ENCODE measurements at places on chromosomes 5 and 9.
A peak's percentile ranks its signal among the peaks of the same experiment; 100 is the strongest.

DNA sequence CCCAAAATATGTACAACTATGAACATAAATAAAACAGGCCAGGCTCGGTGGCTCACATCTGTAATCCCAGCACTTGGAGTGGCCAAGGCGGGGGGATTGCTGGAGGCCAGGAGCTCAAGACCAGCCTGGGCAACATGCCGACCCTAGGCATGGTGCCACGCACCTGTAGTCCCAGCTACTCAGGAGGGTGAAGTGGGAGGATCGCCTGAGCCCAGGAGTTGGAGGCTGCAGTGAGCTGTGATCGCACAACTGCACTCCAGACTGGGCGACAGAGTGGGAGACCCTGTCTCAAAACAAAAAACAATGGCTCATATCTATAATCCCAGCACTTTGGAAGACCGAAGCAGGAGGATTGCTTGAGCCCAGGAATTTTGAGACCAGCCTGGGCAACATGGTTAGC, 1.5 kb downstream of the HAUS6 start:
- no peak for DNase-seq

DNA sequence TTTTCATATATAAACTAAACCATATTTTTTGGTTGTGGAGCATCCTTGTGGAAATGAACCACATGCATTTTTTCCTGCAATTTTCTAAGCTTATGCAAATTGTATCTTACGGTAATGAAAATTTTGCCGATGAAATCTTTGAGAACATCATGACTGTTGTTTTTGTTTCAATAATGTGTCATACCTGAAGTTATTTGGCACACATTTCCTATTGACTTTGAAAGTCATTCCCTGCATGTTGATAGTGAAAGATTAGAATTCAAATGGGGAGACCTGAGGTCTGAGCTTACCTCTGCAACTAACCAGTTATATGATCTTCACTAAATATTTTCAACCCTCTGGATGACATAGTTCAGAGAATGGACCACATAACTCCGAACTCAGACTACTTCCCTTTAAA, 88.5 kb downstream of the PRR16 start:
- no peak for DNase-seq

DNA sequence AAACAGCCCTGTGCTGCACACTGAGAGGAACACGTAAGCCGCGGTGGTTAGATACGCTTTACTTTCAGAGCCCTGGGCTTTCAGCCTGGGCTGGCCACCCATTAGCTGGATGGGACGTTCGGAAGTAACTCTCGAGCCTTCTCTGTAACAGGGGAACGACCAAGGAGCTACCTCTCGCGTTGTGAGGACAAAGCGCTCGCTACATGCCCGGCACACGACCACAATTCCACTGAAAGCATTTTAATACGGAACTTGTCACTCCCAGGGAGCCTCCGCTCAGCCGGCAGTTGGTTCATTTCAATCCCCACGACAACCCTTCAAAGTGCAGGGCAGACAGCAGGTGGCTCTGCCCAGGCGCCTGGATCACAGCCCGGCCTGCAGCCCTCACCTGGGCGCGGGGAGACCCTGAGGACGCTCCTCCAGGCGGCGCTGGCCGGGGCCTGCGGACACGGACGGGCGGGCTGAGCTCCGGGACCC, 368 bp downstream of the SURF1 start:
- no peak for DNase-seq

- DNase-seq = no peak
Measured at GRCh38 chr5:122471031-122471751, 159.2 kb downstream of the SNCAIP start.

DNA sequence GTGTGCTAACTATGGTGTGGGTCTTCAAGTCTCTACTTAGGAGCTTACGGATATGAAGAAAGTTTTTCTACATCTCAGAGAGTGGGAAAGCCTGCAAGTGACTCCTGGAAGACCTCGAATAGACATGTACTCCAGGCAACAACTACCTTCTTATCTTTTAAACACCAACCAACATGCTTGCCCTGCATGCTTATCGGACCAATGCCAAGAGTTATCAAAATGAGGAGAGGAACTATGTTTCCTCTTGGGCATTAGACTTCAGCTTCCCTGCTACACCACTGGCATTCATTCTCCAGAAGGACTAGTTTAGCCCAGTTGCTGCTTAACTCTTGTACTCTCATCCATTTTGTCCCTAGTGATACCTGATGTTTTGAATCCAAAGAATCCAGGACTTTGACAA, 74.7 kb upstream of the MAN2A1 start:
- no peak for DNase-seq

DNA sequence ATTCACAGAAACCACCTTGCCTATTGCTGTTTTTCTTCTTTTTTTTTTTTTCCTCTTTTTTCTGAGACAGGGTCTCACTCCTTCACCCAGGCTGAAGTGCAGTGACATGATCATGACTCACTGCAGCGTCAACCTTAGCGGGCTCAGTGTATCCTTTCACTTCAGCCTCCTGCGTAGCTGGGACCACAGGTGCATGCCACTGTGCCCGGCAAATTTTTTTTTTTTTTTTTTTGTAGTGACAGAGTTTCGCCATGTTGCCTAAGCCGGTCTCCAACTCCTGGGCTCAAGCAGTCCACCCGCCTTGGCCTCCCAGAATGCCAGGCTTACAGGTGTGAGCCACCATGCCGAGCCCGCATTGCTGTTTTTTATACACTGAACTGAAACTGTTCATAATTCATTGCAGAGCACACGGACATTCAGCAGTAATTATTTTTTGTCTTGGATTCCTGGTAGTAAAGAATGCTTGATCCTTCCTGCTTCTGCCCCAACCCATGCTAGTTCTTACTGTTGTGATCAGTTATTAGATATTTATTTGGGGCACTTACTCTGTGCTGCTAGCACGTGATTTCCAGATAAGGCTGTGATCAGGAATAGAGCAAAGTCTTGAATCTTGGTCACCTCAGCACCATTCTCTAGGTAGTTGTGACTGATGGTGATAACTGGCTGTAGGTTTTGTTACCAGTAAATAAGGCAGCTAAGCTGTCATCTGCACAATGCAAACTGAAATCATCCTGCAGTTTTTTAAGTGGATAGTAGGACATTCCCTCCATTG, 14.0 kb downstream of the MAP3K1 start:
- no peak for DNase-seq

DNA sequence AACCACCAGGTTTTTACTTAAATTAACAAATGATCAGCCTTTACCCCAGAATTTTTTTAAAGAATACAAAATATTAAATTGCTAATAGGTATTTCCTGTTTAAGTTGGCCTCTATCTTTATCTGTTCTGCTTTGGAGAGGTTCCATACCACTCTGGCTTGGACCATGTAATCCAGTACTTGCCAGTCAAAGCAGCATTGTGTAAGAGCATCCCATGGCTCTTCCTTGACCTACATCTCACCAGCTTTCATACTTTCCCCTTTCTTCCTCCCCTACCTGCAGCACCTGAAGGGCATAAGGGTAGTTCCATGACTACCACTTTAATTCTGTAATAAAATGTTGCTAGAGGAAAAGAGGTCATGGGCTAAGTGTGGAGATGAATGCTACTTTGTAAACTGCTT, 140.8 kb upstream of the MTAP start:
- no peak for DNase-seq

DNA sequence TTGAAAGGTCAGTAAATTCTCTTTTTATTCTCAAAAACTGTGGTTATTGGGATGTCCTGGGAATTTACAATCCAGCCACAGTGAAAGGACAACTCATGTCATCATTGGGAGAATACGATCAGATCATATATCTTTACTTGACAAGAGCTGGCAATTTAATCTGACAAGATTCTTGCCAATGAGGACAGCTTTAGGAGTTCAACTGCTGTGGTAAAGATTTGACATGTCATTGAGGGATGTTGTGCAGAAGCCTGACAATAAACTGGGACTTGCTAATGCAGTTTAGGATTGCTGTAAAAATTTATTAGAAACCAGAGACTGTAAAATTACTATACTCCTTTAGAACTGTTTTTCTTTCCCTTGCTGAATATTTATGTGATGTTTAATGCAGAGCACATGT, 1131.0 kb downstream of the MAT2B start:
- DNase-seq = no peak

DNA sequence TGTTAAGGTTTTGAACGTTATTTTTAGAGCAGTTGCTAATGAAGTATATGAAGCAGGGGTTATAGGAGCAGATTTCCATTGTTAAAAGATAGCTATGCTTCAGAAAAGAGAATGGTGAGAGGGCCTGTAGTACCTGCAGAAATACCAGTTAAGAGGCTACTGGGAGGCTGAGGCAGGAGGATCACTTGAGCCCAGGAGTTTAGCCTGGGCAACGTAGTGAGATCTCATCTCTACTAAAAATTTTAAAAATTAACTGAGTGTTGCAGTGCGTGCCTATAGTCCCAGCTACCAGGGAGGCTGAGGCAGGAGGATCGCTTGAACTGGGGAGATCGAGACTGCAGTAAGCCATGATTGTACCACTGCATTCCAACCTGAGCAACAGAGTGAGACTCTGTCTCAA, 148.8 kb downstream of the ZCCHC7 start:
- DNase-seq = no peak

GRCh38 chr5:151632524-151632923, 41.4 kb upstream of the FAT2 start:
- no peak for DNase-seq

DNA sequence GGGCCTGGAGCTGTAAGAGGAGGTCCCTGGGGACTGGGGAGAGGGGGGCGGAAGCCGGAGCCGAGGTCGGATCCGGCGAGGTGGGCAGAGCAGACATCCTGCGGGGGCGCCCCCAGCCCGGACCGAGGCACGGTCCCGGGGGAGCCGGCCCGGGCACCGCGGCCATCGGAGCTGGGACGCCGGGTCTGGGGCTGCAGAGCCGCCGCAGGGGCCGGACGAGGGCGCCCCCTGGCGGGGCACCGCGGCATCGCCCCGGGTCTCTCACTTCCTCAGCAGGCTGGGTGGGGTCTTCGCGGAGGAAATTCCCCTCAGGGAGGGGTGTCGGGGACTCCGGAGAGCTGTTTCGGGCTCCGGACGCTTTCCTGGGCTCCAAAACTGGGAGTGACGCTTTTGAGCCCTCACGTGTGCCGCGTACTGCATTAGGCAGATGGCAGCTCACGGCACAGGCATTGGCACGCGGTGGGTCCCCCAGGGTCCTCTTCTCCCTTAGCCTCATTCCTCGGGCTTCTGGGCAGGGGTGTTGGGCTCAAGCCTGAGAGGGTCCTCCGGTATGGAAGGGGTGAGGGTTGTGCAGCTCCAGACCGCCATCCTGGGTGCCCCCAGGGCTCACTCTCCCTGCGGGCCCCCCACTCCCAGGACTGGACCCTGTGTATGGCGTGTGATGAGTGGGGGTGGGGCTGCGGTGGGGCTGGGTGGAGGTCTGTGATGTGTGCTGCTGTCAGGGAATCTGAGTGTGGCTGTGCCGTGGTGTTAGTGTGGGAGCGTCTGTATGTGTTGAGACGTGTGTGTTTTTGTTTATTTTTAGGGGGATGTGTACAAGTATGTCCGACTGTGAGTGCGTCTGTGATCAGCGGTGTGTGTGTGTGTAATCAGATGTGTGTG, 29.6 kb downstream of the LHX2 start:
- DNase-seq = peak; percentile 91

DNA sequence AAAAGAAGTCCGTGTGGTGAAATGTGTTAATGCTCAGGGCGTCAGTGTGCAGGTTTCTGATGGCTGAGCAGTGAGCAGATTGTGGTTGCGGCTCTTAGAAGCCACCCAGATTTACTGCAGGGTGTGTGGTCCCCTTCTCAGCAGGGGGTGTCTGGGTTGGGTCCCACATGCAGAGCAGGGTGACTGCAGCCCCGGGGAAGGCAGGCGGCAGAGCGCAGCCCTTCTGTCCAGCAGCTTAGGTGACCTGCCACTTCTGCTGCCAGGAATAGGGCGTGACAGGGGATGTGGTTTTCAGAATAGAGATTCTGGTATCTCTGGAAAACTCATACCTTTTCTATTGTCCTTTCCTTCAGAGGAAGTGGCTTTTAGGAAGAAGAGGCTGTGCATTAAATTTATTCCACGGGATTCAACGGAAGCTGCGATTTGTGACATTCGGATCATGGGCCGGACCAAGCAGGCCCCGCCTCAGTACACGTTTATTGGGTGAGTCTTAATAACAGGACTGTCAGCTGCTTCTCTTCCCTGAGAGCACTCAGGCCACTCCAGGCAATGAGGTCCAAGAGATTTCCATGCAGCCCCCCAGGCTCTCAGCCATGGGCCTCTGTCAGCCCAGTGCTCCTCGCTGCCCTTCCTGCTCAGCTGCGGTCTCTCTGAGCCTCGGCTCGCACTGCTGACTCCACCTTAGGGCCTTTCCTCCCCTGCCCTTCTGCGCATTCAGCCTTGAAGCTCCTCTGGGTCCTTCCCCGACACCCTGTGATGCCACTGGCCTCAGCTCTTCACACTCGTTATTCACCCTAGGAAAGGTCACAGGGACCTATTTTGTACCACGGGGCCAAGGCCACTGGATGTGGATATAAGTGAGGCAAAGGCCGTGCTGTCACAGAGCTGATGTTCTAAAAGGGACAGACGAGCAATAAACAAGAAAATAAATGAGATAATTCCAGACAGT, 65.4 kb downstream of the MVB12B start:
- no peak for DNase-seq

DNA sequence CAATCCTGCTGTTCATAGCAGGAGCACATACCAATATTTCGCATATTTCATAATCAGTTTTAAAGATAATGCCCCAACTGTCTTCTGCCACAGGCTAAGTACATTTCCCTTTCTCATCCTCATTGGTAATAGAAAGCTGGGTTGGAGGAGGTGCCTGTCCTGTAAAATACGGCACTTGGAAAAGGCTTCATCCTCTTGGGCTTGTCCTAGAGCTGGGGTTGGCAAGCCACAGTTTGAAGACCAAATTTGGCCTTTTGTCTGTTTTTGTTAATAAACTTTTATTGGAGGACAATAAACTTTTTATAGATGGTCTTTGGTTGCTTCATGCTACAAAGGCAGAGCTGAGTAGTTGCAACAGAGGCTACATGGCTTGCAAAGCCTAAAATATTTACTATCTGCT, 997.8 kb upstream of the CDH18 start:
- no peak for DNase-seq

DNA sequence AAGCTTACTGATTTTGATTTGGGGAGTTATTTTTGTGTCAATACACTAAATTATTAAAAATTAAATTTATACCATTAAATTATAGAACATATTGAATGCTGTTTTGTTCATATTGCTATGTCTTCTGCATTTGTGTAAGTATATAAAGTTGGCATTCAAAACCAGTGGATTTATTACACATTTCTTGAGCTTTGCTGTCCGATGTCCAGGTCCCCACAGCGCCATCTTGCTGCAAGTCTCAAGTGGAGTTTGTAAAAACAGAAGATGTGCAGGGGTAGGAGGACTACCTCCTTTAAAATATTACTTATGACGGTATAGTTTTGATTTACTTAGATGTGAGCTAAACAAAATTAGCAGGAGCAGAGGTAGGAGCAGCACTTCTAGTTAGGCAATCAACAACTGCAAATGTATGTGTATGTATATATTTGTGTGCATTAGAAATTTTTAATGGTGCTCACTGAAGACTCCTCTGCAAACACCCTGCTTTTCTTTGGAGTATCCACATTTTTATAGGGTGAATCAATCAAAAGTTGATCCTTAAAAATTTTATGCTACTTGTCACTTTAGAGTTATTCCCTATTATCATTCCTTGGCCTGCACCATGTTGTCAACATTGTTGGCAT, 37.4 kb downstream of the CPEB4 start:
- no peak for DNase-seq
